Left ventricle myocardium inferior (tissue), 1 donor: ENCODE measurements at places on chromosomes 7 and 10. TPM values are rescaled to one million over a fixed set of nuclear protein-coding genes. Genes with fewer than 3 reads are reported as not detected.

GRCh38 chr10:79295563-79295962 is 51.7 kb upstream of the PPIF start:
- no peak for DNase-seq

- DNase-seq: no peak
These were observed 253.2 kb upstream of the SMIM30 start for GRCh38 chr7:113371416-113372043.

GRCh38 chr10:6894405-6894804 is 314.3 kb upstream of the PRKCQ start:
- no peak for DNase-seq

- DNase-seq: no peak
These were observed 393.0 kb downstream of the PHTF2 start for GRCh38 chr7:78191475-78192079.

The RET gene
- total RNA-seq: 0.60 TPM
